Stimulated activated CD8-positive, alpha-beta memory T cell treated with anti-CD3 and anti-CD28 coated beads, Interleukin-15, amount 100 ng/mL, for 4 hours (primary cell): ENCODE measurements at places on chromosomes 1 and 21.

DNA sequence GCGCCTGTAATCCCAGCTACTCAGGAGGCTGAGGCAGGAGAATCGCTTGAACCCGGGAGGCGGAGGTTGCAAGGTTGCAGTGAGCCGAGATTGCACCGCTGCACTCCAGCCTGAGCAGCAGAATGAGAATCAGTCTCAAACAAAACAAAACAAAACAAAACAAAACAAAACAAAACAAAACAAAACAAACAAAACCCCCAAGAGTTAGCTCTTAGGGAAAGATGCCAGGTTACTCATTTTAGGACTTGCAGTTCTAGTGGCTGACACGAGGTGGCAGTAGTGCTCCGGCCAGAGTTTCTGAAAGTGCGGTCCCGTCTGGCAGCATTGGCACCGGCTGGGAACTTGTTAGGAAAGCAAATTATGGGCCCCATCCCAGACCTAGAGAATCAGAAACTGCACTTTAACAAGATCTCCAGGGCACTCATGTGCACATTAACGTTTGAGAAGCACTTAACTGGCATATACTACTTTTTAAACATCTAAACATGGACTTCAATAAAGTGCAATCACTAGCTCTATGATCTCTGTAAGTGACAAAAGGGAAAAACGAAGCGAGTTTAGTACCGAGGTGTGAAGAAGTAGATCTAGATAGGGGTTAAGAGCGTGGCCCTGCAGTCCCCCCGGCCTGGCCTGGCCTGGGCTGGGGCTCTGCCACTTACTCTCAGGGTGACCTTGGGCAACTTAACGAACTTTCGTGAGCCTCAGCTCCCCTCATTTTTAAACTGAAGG lies 41.9 kb upstream of the TNFRSF1B start:
- peak; percentile 41 for DNase-seq

DNA sequence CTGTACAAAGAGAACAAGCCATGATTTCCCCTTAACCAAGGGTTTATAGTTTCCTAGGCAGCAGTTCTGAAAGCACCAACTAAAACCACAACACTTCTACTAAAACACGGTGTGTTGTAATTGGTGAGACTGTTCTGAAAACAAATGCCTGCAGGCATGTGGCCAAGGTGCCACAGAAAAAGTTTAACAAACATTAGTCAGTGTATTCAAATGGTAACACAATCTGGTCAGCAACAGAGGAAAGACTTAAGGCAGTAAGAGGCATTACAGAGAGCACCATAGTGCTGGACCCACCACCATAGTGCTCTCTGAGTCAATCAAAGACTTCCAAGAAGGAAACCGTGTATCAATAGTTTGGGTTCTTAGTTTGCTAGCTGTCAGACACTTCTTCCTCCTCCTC lies 16.7 kb downstream of the SNIP1 start:
- DNase-seq = no peak

DNA sequence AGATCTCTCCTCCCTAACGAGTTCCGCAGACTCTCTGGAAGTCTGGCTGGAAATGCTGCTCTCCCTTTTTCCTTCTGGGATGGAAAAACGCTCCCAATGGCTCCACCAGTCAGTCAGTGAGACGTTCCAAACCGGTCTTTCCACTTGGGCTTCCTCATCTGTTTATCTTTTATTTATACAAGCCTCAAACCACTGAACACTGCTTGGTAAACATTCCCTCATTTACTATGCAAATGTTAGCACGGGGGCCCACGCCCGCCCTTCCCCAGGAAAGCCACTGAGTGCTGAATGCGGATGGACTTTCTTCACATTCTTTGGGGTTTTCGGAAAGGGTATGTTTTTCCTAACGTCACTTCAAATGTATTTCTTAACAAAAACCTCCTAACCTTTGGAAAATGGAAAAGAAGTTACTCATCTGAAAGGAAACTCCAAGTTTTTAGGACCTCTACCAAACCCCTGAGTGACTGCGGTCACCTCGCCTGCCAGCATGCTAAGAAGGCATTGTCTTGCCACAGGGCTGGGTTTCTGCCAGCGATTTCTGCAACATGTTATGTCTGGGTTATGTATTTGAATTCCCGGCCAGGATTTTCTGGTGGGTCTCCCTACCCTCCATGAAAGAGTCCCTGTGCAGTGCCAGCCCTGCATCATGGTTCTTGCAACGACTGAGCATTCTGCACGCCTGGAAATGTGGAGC lies 14.0 kb upstream of the UMODL1 start:
- no peak for DNase-seq

DNA sequence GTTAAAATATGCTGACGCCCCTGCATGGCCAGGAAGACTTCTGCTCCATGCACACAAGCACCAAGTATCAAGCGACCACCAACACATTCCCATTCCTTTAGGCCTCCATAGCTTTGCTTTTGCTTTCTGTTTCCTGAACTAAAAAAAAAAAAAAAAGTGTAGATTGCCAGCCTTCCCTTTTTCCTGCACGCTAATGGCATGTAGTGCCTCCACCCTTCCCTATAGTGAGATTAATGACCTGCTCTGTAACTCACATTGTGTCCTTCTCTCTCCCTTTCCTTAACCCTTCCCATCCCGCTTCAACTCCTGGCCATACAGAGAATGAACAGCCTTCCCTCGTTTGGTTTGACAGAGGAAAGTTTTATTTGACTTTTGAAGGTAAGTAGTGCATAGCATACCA lies 57.1 kb upstream of the DYNLT5 start:
- DNase-seq = no peak

GRCh38 chr1:204567071-204567470 lies 50.9 kb downstream of the MDM4 start:
- no peak for DNase-seq

DNA sequence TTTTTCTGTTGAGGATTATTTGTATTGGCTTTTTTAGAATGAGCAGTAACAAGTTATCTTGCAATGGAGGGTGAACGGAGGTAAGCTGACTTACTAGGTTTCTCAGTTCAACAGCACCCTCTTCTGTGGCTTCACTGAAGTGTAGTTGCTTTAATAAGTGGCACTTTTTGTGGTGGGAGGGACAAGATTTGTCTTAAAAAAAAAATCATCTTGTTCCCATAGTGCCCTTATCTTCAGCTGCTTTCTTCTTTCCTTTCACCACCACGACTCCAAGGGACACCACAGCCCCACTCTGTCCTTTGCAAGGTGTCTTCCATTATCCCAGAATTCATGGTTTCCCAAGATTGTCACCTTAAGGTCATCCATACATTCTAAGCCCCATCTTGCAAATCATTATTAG lies 92.9 kb downstream of the PIGK start:
- DNase-seq = no peak

- no peak for DNase-seq
Measured at GRCh38 chr1:241464985-241465384, 54.6 kb downstream of the FH start.

- DNase-seq = peak; percentile 62
Measured at GRCh38 chr21:33947451-33948095, 32.0 kb upstream of the ATP5PO start.

GRCh38 chr1:31073044-31073443 lies 7.5 kb upstream of the PUM1 start:
- no peak for DNase-seq

DNA sequence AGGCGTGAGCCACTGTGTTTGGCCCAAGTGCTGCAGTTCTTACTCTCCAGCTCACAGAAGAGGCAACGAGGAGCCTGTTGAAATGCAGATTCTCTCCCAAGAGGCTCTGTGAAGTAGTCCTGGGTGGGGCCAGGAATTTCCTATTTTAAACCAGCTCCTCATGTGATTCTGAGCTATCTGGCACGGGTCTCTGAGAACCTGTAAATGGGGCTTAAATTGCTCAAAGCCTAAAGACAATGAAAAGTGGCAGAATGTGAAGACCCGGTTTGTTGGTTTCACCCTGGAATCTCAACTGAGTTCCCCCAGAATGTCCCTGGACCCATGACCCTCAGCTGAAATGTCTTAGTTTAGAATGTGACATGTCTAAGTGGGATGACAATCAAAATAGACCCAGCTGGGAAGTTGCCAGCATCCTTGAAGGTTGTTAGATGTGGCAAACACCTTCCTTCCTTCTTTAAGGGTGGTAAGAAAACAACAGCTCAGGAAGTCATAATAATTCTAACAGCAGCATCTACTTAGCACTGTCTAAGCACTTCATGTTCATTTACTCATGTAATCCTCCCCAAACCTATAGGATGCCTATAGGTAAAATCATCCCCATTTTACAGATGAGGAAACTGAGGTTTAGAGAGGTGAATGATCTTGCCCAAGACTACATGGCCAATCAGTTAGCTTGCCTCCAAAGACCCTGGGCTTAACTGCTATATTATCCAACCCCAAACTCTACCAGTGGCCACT lies 20.9 kb upstream of the ATP5PO start:
- no peak for DNase-seq

DNA sequence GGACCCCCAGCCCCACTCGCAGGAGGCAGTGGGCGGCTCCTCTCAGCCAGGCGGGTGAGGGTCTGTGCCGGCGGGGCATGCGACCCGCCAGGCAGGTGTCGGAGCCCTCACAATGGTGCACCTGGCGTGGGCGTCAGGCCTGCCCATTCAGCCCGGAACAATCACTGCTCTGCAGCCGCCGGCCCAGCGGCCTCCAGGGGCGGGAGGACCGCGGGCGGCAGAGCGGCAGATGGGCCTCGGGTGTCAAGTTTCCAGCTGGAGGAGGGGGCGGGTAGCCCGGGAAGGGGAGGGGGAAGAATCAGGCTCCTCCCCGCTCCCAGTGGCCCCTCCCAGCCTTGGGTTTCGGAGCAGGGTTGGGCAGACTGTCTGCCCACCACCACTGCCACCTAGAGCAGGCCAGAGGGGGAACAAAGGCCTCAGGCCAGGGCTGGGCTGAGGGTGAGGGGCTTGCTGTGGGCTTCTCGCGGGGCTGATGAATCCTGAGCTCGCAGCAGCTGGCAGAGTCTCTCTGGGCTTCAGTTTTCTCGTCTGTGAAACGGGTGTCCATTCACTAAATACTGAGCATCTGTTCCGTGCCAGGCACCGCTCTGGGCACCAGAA lies 39.5 kb upstream of the CASZ1 start:
- DNase-seq = no peak

GRCh38 chr1:190416239-190416638 lies 61.4 kb downstream of the BRINP3 start:
- DNase-seq = no peak

DNA sequence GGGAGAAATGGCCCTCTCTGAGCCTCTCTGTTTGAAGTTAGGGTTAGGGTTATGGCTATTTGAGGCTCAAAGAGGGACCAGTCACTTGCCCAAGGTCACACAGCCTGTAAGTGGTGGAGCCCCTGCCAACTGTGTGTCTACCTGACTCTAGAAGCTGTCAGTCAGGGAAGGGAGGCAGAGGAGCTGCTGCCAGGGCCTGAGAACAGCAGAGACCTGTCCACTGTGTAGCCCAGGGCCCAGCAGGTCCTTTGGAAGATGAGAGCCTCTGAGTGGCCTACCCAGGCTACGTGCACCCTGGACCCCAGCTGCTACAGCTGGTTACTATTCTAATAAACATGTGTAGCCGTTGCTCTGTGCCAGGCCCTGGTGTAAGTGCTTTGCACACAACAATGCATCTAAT lies 15.1 kb upstream of the EDN2 start:
- no peak for DNase-seq

DNA sequence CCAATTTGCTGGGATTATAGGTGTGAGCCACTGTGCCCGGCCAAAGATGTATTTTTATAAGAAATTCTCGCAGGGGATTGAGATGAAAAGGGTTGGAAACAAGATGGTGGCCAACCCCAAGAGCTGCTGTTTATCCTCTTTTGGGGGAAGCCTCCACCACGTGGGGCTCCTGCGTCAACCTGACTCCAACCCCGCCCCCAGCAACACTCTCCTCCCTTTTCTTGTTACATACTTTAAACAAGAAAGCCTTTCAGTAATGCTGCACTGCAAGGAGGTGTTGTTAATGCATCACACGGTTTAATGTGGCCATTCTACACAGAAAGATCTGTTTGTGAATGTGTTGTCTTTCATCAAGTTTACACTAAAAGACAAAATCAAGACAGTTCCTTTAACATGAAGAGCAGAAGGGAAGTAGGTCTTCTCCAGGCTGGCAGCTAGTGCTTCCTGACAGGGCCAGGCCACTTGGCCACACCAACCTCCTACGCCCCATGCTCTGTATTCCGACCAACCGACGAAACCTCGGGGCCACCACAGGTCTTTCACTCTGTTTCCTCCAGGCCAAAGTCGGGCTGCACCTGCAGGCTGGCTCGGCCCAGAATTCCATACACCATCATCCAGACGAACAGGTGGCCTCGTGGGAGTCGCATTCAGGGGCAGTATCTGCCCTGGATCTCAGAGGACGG lies 25.9 kb downstream of the C2CD2 start:
- no peak for DNase-seq

- DNase-seq = no peak
Measured at GRCh38 chr1:4267381-4268261, 367.5 kb upstream of the C1orf174 start.

DNA sequence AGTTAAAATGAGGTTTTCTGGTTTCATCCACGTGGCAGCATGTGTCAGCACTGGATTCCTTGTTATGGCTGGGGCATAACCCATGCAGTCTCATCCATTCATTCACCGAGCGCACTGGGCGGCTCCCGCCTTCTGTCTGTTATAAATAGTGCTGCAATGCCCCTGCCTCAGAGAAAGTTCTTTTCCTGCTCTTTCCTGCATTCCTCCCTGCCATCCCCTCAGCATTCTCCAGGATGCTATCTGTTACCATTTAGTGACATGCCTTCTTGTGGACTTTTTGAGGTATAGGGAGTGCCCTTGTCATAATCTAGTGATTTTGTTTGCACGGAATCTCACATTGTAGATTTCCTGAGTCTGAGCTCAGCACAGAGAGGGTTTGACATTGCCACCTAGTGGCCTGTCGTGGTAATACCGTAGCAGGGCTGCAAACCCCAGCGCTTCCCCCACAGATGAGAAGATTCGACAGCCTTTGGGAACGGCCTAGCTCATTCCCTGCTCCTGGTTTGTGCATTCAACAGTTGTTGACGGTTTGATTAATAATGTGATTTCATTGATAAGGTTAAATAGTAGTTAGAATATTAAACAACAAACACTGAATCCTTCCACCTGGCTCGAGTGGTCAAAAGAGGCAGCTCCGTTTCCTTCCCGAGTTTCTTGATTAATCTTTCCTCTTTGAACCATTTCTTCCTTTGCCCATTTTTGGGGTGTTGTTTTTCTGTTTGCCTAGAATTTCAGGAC lies 46.3 kb downstream of the UMODL1 start:
- peak; percentile 34 for DNase-seq

GRCh38 chr1:228902781-228903433 lies 167.6 kb downstream of the RHOU start:
- DNase-seq = no peak

DNA sequence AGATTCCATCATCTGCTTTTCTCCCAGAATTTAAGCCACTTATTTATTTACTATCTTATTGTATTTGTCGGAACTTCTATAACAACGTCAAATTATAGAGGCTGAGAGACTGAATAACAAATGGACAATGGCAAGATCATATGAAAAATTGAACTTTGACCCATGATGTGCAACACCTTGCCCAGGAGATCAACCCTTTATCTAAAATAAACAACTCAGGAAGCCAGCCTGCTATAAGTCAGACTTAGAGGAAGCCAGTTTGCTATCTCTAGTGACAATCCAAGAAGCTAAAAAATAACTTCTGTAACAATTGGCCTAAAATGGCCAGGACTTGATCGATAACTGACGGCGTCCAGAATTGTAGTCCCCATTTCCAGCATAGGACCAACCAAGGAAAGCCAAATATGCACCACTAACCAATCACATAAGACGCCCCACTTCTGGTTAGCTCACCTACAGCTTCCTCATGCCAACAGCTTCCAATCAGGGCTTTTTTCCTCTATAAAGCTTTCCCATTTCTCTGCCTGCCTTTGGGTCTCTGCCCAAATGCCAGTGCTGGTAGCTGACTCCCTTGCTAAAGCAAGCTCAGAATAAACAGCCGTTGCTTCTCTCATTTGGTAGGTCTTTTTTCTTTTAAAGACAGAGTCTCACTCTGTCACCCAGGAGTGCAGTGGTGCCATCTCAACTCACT lies 28.5 kb downstream of the ANP32E start:
- no peak for DNase-seq
